Fibroblast of pulmonary artery (primary cell): ENCODE measurements at places on chromosomes 12 and 14.
A peak's percentile ranks its signal among the peaks of the same experiment; 100 is the strongest.

DNA sequence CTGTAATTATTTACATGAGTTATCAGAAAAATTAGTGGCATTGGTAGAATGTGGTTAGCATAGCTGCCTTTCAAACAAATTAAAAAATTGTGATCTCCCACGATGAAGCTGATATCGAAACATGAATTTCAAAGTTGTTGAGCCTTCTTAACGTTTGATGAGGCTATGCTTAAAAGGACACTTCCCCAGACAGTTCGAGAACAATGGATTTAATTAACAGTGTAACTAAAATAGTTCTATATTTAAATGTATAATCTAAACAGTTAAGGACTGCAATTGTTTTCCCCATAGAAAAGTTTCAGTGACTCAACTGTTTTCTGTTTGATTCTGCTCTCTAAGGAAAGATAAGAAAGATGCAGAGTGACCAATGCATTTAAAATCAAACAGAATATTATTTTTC, 1.6 kb downstream of the CLEC2B start:
- no peak for DNase-seq

DNA sequence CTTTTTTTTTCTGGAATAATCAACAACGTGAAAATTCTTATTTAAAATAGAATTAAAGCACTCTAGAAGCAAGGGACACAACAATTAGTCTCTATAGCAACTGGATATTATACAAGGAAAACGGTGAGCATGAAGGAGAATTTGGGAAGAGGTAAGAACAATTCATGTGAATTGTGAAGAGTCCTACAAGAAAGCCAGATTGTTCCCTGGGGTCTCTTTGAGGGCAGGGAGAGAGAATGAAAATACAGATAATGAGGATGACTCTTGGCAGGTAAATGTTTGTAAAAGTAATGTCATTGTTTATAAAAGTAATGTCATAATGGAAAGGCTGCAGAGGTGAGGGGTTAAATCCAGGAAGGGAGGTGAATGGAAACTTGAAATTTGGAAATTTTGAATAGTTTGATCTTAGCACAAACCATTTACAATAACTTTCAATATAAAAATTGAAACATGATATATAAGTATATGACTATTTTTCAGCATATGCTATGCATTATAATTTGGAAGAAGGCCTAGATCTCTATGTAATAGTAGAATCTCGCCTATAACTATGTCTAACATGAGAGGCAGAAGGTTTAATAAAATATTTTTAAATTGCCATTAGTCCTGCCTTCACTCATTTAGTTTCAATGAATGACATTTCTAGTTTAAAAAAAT, 378.8 kb upstream of the DCN start:
- no peak for DNase-seq

GRCh38 chr12:124605883-124606774, 38.7 kb upstream of the NCOR2 start:
- no peak for DNase-seq

DNA sequence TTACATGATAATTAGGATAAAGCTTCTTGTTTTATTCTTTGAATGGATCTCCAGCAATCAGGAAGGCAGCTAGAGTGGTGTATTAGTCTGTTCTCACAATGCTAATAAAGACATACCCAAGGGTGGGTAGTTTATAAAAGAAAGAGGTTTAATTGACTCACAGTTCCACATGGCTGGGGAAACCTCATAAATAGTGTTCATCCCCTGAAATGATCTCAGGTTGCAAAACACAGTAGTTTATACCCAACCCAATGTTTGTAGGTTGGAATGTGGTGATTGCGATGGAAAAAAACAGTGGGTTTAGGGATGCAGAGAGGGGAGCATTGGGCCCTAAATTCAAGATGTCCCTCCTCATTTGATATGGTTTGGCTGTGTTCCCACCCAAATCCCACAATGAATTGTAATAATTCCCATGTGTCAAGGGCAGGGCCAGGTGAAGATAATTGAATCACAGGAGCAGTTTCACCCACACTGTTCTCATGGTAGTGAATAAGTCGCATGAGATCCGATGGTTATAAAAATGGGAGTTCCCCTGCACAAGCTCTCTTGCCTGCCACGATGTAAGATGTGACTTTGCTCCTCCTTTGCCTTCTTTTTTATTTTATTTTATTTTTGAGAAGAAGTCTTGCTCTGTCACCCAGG, 11.5 kb downstream of the MUCL1 start:
- no peak for DNase-seq

GRCh38 chr14:101480747-101481530, 80.4 kb upstream of the DIO3 start:
- DNase-seq = peak; percentile 56

DNA sequence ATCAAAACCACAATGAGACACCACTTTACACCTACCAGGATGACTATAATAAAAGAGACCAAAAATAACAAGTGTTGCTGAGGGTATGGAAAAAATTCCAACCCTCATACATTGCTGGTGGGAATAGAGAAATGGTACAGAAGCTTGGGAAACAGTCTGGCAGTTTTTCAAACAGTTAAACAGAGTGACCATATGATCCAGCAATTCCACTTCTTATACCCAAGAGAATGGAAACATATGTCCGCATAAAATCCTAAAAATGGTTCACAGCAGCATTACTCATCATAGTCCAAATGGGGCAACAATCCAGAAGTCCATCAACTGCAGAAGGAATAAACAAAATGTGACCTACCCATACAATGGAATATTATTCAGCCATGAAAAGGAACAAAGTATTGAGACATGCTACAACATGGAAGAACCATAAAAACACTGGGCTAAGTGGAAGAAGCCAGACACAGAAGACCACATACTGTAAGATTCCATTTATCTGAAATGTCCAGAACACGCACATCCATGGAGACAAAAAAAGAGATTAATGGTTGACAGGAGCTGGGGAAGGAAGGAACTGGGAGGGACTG, 44.5 kb downstream of the CHGA start:
- DNase-seq = peak; percentile 38

GRCh38 chr14:87896393-87897380, 96.3 kb downstream of the GALC start:
- peak; percentile 75 for DNase-seq

GRCh38 chr12:6333566-6333965, 8.3 kb downstream of the TNFRSF1A start:
- no peak for DNase-seq

DNA sequence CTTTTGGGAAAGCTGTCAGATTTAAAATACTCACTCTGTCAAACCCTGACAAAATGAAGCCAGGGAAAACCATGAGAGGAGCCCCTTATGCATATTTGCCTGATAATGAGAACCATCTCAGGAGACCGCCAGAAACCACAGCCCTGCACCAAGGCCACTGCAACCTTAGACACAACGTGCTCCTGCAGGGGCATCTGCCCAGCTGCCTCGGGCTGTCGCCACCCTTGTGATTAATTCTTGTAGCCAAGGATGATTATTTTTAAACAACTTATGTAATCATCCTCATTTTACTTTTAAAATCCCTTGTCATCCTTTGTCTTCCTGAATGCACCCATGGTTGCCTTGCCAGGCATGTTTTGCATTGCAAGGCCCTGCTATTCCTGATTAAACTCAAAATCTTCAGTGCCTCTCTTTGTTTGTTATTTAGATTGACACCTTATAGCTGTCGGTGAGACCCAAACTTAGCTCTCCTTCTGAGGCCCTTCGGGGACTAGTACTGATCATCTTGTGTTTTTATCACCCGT, 766.4 kb upstream of the TMEM132C start:
- no peak for DNase-seq

GRCh38 chr12:12822886-12823285, 9.7 kb downstream of the DDX47 start:
- DNase-seq = no peak

GRCh38 chr12:124862768-124863415, 772 bp downstream of the SCARB1 start:
- DNase-seq = peak; percentile 21

- peak; percentile 33 for DNase-seq
Measured at GRCh38 chr14:91387169-91387835, 30.3 kb downstream of the CCDC88C start.

DNA sequence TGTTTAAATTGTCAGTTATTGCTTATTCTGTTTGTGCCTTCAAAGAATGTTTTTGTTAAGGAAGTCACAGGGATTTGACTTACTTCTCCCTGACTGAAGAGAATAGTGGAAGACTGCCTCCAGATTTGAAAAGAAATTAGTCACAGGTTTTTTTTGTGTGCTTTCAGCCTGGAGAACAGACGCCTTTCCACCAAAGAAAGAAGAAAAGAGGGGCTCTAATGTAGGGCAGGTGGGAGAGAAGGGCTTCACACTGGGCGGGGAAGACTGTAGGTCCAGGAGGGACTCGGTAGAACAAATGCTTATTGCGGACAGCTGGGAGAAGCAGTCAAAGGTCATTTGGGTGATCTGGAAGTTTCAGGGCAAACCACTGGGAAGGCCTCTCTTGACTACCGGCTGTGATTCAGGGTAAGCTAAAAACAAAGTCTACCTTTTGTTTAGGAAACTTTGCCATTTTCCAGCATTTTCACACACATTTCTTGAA, 76.8 kb downstream of the SAMD4A start:
- DNase-seq = no peak

- DNase-seq = no peak
Measured at GRCh38 chr14:36222337-36222736, 45.8 kb upstream of the PTCSC3 start.

- DNase-seq = peak; percentile 30
Measured at GRCh38 chr12:118035190-118036041, 18.9 kb downstream of the RFC5 start.

GRCh38 chr12:121579190-121579791, 1.5 kb downstream of the KDM2B start:
- DNase-seq = peak; percentile 11

GRCh38 chr12:78835493-78835892, 29.1 kb upstream of the SYT1 start:
- no peak for DNase-seq

GRCh38 chr12:52587563-52587962, 13.7 kb downstream of the KRT72 start:
- no peak for DNase-seq
